ENCODE measurements at places on chromosomes 4 and X.

- no peak for DNase-seq
Observed at GRCh38 chr4:126405369-126405982, 1090.7 kb downstream of the FAT4 start.

DNA sequence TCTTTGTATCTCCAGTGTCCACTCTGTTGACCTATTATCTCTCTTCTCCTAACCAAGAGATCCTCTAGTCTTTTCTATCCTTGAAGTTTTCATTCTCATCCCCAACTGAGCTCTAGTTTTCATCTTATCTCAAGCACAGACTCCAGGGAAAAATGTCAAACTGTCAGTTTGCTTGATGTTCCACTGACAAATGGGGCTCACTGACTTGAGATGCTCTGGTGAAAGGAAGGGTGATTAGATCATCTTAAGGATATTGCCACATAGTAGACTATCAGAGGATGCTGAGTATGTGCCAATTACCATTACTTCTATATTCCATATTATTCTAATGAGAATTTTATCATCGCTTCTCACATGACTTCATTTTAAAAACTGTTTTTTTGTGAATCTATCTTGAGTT lies 2008.2 kb downstream of the ARAP2 start:
- DNase-seq: no peak

- DNase-seq: peak; percentile 0
Observed at GRCh38 chr4:10196191-10196590, 79.6 kb upstream of the WDR1 start.

GRCh38 chrX:75076429-75076828 lies 79.7 kb downstream of the ABCB7 start:
- DNase-seq: no peak

DNA sequence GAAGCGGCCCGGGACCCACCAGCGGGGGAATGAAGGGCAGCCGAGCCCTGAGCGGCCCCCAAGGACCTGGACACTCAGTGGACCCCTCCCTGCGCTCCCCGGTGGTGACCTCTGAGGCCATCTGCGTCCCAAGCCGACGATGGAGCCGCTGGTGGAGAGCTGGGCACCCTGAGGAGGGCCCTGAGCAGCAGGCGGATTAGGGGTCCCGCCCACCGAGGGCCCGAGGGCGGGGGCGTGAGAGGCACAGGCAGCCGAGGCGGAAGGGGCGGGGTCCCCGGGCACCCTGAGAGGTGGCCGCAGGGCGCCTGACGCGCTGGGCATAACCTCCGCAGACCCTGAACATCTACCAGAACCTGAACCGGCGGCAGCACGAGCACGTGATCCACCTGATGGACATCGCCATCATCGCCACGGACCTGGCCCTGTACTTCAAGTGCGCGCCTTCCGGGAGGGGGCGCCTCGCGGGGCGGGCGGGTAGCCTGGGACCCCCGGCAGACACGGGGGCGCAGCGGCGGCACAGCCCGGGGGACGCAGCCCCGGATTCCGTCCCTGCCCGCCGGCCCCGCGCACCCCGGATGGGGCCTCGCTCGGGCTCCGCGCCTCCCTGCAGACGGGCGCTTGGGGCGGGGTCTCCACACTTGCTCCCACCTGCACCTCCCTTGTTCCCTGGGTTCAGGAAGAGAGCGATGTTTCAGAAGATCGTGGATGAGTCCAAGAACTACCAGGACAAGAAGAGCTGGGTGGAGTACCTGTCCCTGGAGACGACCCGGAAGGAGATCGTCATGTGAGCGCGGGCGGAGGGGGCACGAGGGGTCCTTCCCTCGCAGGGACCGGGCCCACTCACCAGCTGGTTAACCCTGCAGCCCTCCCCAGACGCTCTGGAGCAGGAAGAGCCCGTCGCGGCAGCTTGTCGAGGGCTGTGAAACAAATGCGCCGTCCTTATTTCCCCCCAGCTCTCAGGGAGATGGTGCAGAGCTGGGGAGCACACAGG lies 10.3 kb downstream of the ATP5ME start:
- DNase-seq: no peak

GRCh38 chr4:170007113-170007512 lies 19.1 kb downstream of the MFAP3L start:
- DNase-seq: no peak

DNA sequence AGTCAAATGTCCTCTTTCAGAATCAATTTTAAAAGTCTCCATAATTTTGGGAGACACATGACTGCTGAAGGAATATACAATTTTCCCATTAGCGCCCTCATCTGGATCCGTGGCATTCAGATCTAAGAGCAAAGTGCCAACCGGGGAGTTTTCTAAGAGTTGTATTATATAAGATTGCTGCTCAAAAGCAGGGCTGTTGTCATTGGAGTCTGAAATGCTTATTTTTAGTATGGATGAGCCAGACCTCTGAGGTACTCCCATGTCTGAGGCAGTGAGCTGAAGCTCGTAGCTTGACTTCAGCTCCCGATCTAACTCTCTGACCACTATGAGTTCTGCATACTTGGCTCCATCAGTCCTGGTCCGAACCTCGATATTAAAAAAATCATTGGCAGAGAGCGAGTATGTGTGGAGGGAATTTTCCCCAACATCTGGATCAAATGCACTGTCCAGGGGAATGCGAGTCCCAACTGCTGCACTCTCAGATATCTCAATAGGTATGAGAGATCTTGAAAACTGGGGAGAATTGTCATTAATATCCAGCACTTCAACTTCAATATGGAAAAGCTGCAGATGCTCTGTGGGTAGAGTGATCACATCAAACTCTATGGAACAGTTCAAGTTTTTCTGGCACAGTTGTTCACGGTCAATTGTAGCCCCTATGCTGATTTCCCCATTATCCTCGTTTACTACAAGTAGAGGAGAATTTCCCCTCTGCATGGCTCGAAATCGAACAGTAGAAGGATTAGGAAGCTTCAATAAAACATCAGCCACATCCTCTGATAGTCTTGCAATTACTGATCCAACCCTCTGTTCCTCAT lies 917 bp downstream of the PCDH18 start:
- no peak for DNase-seq

DNA sequence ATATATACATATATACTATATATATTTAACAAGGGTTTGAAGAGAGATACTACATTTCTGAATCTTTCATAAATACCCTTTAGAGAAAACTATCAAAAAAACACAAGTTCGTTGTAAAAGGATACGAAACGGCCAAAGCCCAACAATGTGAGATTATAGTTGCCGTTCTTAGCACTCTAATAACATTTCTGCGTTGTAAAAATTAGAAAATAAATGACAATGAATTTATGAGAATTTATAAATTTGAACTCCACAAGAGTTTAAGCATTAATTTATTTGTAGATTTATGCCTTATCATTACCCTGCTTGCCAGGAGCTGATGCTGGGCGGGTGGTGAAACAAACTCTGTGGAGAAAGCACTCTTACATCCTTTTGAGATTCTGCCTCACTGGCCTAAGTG lies 1.1 kb downstream of the WDR17 start:
- DNase-seq: no peak

- DNase-seq: no peak
Observed at GRCh38 chrX:71236836-71237235, 13.8 kb downstream of the GJB1 start.

GRCh38 chrX:121782544-121782943 lies 735.1 kb downstream of the GLUD2 start:
- no peak for DNase-seq

DNA sequence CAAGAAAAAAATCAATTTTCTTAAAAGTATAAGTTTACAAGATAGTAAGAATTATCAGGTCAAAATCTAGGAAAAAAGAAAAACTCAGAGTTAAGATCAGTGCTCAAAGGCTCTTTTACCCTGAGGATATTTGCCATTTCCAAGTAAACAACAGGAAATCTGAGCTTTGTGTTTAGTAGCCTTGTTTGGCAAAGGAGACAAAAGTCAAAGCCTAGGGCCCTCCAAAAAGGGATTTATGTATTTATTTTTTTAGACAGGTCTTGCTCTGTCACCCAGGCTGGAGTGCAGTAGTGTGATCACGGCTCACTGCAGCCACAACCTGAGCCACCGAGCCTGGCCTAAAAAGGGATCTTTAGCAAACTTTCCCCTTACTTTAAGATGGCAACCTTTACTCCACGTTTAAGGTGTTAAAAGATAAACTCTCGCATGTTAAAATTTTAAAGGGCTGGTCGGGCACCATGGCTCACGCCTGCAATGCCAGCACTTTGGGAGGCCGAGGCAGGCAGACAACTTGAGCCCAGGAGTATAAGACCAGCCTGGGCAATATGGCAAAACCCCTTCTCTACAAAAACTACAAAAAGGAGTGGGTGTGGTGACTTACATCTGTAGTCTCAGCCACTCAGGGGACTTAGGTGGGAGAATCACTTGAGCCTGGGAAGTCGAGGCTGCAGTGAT lies 21.3 kb upstream of the OPHN1 start:
- no peak for DNase-seq
